ENCODE measurements at places on chromosomes 1 and 21. TPM values are rescaled to one million over a fixed set of nuclear protein-coding genes. Genes with fewer than 3 reads are reported as not detected.

DNA sequence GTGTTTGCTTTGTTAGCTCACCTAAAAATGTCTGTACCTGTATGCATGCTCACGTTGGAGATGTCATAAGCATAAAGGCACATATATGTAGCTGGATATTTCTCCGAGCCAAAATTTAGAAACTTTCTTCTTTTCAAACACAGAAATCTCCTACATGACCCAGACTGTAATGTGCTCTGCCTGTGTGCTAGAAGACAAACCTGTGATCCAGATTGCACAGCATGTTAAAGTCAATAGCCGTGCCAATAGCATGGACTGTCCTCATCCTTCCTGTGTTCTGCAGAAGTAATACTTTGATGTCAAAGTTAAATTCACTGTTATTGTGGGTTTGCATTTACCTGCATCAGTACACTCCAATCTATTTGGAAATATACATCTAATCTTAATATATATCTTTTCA is 346.2 kb upstream of the ZRANB2 start:
- no peak for DNase-seq

DNA sequence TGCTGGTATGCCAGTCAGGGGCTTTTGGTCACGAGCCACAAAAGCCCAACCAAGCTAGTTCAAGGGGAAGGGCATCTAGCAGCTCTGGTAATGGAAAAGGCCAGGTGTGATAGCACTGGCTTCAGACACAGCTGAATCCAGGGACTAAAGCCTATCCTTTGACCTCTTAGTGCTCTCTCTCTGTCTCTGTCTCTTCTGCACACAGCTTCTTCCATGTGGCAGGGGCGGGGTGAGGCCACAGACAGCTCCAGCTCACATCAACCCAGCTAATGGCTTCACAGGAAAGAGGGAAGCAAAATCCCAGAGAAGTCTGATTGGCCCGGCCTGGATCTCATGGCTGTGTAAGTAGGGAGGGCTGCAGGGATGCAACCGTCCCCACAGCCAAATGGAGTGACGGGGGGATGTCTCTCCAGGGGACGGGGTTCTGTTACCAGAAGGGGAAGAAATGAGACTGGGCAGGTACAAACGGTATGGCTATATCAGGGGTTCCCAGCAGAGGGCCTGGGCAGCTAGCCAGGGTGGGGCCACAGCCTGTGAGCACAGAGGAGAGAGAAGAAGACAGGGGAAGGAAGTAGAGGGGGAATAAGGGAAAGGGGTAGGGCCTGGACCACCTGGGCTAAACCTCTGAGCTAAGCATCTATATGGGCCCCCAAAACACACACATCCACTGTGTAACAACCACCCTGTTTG is 42.4 kb downstream of the FBXO2 start:
- no peak for DNase-seq

DNA sequence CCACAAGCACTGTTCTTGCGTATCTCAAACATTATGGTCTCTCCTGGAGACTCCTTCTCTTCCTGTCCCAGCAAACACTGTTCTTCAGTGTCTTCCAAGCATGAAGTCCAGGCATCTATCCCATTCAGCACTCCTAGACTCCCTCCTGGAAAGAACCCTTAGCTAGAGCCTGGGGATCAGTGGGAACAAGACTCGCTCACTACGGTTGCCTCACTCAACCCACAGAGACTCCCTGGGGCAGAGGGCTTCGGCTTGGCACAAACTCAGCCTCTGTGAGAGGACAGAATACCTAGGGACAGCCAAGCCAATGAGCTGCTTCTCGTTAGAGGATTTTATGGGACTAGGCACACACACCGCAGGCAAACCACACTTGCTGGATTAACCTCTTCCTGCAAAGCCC is 86.5 kb upstream of the IPO9 start:
- DNase-seq: no peak

- no peak for DNase-seq
These were observed 277.7 kb downstream of the FAM72C start for GRCh38 chr1:143694085-143694484.

DNA sequence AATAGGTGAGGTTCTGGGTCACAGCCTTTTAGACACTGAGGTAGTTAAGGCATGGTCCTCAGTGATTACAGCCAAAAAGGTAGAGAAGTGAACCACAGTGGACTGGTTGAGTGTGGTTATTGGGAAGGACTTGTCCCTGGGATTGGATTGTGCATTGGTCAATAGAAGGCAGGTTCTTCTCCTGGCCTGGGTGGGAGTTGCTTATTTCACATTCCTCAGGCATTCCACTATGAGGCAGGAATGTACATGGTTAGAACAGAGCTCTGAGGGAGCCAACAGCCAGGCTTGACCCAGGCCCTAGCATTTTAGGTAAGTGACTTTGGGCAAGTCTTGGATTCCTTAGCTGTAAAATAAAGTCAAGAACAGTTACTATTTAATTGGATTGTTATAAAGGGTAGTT is 97.9 kb upstream of the MARK1 start:
- no peak for DNase-seq

DNA sequence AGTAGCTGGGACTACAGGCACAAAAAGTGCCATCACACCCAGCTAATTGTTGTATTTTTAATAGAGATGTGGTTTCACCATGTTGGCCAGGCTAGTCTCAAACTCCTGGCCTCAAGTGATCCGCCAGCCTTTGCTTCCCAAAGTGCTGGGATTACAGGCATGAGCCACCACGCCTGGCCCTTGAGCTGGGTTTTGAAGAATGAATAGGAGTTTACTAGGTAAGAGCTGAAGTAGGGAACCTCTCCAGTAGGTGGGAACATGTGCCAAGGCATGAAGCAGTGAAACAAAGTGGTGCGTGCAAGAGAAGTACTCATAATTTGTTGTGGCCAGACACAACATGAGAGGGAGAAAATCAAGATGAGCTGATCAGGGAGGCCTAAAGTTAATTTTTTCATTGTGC is 55.8 kb downstream of the MAST2 start:
- DNase-seq: no peak

DNA sequence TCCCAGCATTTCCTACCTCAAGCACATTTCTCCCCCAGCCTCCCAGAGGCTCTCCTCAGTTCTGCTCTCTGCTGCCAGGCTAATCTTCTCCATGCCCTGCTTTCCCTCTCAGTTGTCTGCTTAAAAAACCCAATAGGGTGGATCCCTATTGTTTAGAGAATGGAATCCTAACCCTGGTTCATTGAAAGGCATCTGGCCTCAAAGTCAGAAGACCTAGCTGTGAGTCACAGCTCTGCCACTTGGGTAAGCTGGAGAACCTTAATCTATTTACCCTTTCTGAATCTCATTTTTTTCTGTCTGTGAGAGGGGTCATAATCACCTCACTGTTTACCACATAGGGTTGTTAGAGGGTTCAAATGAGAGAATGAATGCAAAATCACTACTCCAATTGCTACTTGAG is 12.5 kb upstream of the MYOC start:
- no peak for DNase-seq

GRCh38 chr1:37731312-37732019 is 33.5 kb downstream of the EPHA10 start:
- no peak for DNase-seq

DNA sequence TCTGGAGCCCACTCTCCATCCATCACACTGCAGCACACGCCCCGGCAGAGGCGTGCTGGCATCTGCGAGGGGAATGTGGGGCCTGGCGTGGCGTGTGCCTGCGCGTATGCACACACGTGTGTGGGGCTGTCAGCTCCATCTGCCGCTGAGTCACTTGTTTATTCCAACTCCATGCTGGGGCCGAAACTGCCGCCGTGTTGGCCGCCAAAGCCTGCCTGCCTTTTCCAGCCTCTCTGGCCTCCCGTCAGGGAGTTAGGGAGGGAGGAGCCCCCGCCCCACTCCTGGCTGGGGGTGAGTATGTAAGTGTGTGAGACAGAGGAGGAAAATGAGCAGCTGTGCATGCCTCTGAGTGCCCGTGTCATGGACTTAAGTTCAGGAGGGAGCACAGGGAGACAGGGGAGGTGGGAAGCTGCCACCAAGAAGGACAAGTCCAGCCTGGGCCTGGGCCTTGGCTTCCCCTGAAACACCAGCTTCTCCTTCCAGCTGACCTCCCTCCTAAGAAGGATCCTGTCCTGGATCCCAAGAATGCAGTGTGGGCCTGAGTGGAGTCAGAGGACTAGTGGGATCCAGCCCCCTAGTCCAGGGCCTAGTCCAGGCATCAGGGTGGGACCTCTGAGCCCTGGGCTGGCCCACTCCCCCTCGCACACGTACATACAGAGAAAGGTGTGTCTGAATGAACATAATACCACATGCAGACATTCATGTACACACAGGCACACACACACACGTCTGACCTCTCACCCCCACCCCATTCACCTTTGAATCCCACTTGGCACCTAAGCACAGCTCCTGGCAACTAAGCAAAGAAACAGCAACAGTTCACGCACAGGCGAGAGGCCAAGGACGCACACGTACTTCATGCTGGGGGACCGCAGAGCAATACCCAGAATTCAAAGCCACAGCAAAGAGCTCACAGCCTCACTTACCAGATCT is 24.7 kb downstream of the MEF2D start:
- no peak for DNase-seq

- no peak for DNase-seq
These were observed 195.0 kb upstream of the FOXD3 start for GRCh38 chr1:63127376-63127775.

The FAM177B gene
- total RNA-seq: not detected

The MX2 gene
- total RNA-seq: 87.1 TPM
